Osteocyte (in vitro differentiated cells): ENCODE measurements at places on chromosomes 1 and 21.

- no peak for DNase-seq
These were observed 1.4 kb downstream of the PROK1 start for GRCh38 chr1:110452330-110452729.

- peak; percentile 34 for DNase-seq
These were observed 119.4 kb downstream of the KCNJ15 start for GRCh38 chr21:38376235-38376634.

- DNase-seq: no peak
These were observed 145.5 kb upstream of the IRF2BP2 start for GRCh38 chr1:234755449-234755863.

- peak; percentile 60 for DNase-seq
These were observed 10.0 kb downstream of the NCSTN start for GRCh38 chr1:160353223-160353622.

- DNase-seq: no peak
These were observed 31.2 kb upstream of the MORC3 start for GRCh38 chr21:36288651-36289243.

GRCh38 chr1:61056573-61057439, 25.6 kb upstream of the NFIA start:
- no peak for DNase-seq

GRCh38 chr21:44589586-44590305, 2.6 kb downstream of the KRTAP10-6 start:
- DNase-seq: no peak

- DNase-seq: no peak
These were observed 226.6 kb upstream of the ZRANB2 start for GRCh38 chr1:71307451-71307850.

DNA sequence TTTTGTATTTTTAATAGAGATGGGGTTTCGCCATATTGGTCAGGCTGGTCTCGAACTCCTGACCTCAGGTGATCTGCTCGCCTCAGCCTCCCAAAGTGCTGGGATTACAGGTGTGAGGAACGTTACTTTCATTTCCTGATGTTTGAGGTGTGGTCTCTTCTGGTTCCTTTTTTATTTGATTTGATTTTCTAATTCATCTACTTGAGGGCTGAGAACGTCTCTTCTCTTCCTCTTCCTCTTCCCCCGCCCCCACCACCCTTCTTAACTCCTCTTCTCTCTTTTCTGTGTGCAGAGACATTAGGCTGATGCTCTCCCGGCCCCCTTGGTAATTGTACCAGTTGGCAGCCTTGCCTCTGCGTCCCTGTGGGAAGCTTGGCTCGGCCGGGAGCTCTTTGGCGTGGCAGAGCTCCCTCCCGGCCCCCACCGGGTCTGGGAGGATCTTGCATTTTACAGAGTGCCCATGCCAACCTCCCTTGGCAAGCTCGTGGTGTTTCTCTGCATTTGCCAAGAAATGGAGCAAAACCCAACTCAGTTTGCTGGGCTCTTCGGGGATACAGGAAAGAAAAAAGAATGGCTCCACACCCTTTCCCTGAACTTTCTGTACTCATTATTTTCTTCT, 19.9 kb downstream of the CRYAA start:
- DNase-seq: no peak

- no peak for DNase-seq
These were observed 162.7 kb downstream of the IER5 start for GRCh38 chr1:181251001-181251712.

DNA sequence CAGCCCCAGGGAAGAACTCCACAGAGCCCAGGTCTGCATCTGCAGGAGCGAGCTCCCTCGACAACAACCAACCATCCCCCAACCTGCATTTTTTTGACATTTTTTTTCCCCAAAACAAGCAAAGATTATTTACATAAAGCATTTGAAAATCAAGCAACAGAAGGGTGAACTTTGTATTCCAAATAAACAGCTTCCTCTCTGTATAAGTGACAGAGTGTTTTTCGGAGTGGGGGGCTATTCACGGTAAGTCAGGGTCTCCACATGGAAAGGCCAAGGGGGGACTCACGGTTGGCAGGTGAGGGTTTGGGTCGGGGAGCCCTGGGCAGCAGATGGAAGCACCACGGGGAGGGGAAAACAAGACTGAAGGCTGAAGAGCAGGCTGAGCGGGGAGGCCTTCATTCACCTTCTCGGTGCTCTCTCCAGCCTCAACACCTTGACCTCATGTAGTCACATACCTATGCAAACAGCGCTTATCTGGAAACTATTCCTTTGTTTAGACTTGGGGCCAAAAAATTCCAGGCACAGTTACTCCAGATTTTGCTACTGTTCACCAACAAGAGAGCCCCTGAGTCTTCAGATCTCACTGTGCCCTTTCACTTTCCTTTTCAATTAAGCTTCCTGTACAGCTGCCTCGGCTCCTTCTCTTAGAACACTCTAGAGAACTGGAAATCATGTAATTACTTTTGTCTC, 27.6 kb downstream of the C2CD2 start:
- no peak for DNase-seq

DNA sequence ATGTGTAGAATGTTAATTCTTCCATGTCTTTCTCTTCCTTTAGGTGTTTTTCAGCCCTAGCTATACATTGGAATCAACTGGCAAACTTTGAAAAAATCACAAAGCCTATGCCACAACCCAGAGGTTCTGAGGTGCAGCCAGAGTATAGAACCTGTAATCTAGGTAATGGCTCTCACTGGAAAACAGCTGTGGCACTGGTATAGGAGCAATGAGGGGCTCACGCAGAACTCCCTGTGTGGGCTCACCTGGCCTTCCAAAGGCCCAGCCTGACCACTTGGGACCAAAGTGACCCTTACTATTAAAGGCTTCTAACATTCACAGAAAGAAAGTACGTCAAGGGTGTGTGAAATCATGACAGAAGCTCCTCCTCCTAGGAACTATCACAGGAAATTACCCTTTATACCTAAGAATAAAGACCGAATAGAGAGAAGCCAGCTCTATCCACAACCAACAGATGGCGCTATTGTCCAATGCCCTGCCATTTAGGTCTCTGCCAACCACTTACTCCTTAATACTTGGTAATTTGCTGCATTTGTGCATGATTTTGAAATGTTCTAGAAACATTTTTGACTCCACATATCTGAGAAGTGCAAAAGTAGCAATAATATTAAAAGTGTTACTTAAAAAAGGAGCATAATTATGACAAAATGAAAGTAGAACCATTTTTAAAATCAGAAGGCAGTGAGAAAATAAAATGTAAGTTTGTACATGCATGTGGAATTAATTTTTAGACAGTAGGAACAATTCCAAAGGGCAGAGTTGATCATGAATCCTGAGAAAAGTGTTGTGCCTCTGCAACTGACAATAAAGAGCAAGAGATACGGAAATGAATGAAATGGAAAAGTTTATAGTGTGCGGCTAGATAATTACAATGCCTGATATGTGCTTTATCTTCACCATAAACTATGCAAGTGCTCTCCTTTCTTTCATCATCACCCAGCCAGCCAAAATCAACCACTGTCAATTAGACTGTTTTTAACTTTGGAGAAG, 93.1 kb upstream of the HAO2 start:
- DNase-seq: no peak

- DNase-seq: no peak
These were observed 37.3 kb downstream of the PLEKHO1 start for GRCh38 chr1:150186789-150187559.

- no peak for DNase-seq
These were observed 21.6 kb downstream of the VPS13D start for GRCh38 chr1:12251442-12251841.

DNA sequence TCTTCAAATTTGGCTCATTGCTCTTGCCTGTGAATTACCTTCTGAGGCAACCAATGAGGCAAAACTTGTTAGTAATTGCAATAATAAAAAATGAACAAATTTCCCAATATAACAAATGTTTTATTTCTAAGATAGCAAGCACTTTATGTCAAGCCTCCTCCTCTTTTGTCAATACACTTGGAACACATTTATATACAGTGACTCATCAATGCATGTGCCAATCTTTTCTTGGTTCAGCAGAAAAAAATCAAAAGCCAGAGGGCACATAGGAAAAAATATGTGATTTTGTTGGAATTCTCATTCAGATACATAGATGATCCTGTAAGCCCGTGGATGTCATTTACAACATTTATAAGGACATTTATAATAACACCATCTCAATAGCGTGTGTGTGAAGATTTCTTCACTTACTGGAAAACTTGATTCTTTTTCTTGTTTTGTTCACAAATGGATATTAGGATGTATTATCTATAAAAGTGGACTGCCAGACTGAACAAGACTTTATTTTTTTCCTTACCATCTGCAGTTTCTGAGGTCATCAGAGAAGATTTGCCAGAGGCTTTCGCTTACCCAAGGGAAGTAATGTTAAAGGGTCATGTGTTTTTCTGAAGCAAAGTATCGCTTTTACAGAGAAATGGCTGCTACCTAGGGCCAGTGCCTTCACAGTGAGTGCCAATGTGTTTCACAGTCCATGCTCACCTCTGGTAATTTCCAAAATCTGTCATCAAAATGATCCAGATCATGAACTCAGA, 645.7 kb upstream of the PTBP2 start:
- DNase-seq: no peak

DNA sequence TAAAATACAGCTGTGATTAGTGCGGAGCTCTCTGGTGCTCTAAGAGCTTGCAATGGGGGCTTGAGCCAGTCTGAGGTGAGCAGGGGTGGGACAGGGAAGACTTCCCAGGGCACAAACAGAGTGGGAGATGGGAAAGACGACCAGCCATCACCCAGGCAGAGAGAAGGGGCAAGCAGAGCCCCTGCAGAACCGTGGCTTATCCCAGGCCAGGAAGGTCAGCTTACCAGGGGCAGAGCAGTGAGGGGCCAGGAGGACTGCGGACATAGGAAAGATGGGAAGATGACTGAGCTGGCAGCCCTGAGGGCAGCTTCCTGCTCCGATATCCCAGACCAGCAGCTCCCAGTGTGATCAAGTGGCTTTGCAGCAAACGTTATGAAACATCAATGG, 55.4 kb upstream of the IFFO2 start:
- no peak for DNase-seq

- no peak for DNase-seq
These were observed 316.9 kb upstream of the VAMP3 start for GRCh38 chr1:7454052-7454815.

DNA sequence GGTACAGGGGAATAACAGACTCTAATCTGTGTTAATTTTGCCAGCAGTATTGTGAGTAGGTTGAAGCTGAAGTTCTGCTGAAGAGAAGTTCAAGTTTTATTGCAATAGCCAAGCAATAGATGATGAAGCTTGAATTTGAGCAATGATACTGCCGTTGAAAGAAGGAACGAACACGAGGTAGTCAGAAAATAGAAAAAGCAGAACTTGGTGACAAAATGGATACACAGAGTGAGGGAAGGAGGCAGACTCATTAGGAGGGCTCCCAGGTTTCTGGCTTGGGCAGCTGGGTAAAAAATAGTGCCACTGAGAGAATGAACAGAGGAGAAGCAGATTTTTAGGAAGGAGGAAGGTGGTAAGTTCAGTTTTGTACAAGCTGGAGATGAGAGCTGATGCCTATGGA, 22.3 kb upstream of the AGO1 start:
- DNase-seq: no peak

DNA sequence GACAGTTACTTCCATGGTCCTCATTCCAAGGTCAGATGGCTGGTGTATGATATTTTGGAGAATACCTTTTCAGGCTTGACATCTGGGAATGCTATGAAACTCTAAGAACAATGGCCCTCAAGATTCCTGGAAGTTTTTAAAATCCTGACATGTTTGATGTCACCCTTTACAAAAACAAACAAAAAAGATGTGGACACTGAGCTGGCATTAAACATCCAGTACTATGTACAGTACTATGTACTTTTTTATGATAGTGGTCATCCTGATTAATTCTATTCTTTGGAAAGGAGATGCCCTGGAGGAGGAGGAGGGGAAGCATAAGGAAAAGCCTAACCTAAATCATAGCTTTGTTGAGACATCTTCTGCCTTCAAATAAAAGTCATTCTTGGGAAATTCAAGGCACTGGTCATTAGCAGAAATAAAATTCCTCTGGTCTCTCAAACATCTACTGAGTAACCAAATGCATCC, 235.4 kb downstream of the HMCN1 start:
- no peak for DNase-seq
